ENCODE measurements at places on chromosomes 6 and 20.
A peak's percentile ranks its signal among the peaks of the same experiment; 100 is the strongest.

DNA sequence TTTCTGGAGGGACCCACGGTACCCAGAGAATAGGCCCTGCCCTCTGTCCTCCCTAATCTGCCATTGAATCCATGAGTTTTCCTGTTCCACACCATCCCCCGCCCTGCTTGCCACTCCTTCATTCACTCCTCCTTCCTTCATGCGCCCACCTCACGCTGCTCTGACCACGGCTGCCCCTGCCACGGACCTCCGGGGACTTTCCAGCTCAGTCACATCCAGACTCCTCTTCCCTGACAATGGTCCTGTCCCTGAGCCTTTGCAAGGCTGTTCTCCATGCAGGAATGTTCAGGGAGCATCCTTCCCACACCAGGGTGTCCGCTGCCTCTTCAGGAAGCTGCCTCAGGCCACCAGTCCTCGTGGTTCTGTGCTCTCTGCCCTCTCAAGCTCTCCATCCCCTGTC is 25.9 kb downstream of the GLP1R start:
- DNase-seq = no peak

DNA sequence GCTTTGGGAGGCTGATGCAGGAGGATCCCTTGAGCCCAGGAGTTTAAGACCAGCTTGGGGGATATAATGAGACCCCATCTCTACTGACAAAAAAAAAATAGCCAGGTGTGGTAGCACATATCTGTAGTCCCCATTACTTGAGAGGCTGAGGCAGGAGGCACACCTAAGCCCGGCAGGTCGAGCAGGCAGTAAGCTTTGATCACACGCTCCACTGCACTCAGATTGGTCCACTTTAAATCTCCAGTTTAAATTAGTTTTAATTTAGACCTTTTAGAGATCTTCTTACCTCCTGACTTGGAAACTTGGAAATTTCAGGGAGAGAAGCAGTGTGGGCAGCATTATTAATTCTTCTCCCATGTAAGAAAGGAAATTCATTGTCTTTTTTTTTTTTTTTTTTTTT is 16.8 kb upstream of the PLCB4 start:
- DNase-seq = no peak

DNA sequence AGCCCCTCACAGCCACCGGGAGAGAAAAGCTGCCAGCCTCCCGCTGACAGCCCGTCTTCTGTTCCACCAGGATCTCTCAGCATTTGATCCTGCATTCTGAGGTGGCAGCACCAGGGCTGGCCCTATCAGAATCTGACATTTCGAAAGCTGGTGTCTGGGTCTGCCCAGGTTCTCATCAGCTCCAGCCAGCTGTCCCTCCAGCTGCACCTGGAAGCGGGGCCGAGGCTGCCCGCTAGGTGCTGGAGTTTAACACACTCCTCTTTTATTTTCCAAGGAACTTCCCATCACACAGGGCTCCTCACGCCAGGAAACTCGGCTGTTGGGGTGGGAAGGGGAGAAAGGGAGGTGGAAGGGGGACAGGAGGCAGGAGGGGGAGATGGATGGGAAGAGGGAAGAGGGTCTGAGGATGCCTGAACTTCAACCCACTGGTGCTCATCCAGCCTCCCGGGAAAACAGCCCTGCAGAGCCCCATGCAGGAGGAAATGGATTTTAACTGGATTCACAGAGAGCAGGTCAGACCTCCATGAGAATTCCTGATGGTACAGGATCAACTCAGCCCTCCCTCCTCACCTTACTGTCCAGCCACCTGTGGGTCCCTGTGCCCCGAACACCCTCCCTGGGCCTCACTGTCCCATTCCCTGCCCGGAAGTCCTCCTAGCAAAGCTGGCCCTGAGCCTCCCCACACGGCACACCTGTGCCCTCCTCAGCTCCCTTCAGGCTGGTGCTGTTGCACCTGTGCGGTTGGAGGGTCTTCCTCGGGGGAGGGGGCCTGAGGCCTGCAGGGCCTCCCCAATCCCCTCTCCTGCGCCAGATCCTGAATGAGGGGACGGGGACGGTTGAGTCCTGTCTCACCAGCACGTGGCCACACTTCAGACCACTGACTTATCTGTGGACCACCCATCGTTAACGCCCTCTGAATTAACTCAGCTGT is 3.9 kb upstream of the LSM14B start:
- no peak for DNase-seq

- peak; percentile 57 for DNase-seq
These were observed 16.2 kb upstream of the MRPS18A start for GRCh38 chr6:43703512-43704429.

GRCh38 chr6:7899101-7899888 is 11.3 kb downstream of the TXNDC5 start:
- DNase-seq = no peak

DNA sequence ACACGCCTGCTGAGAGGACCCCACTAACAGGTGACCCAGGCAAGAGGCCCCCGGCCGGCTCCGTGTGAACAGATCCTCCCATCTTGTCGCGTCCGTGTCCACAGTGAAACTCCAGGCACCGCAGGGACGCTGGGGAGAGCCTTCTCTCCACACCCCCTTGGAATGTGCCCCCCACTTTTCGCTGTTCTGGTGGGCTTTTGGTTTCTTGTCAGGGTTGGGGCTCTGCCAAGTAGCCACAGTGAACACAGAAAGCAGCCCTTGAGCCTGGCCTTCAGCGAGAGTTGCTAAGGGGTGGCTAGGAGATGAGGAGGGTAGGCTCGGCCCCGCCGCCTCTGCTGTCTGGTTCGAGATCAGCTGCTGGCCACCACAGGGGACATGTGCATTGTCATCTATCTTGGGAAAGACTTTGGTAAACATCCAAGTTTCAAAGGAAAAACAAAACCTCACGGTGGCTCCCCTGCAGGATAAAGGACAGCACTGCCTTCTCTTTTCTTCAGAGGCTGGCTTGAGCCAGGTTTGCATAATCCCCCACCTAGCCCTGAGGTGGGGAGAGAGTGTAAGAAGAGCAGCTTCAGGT is 22.7 kb downstream of the SYNDIG1 start:
- DNase-seq = no peak

DNA sequence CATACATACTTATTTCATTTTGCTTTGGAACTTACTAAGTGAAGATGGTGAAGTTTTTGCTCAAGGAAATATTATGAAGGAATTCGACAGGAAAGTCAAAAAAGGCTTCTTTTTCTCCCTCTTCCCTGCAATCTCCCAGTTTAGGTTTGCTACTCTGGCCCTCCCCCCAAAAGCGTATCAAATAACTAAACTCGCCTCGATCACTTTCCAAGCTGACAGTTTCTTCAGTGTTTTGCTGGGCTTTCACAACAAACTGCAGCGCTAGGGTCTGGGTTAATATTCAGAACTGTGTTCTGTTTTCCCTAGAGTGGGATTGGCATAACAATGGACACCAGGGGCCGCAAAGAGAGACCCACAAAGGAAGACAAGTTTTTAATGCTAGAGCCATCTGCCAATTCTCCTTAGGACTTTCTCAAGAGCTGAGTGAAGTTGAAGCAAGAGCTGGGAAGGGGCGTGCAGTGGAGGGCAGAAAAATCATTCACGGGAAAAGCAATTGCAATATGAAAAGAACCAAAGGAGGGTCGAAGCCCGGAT is 57.8 kb downstream of the ATP9A start:
- DNase-seq = no peak

- DNase-seq = no peak
These were observed 117.5 kb upstream of the COL21A1 start for GRCh38 chr6:56364827-56365339.
